ENCODE measurements at places on chromosomes 3 and 15. TPM values are rescaled to one million over a fixed set of nuclear protein-coding genes. Genes with fewer than 3 reads are reported as not detected.

SERINC4 gene
- polyA plus RNA-seq, result 0.31 TPM

GRCh38 chr15:81254916-81255290, 58.2 kb downstream of the IL16 start:
- no peaks in the 10 kb centered on the region for H3K27me3 ChIP-seq
- no peaks in the 10 kb centered on the region for H3K4me1 ChIP-seq
- no peaks in the 10 kb centered on the region for H3K36me3 ChIP-seq
- H3K4me3 ChIP-seq, result no peak overlapping the region
- DNase-seq, result no peak

DNA sequence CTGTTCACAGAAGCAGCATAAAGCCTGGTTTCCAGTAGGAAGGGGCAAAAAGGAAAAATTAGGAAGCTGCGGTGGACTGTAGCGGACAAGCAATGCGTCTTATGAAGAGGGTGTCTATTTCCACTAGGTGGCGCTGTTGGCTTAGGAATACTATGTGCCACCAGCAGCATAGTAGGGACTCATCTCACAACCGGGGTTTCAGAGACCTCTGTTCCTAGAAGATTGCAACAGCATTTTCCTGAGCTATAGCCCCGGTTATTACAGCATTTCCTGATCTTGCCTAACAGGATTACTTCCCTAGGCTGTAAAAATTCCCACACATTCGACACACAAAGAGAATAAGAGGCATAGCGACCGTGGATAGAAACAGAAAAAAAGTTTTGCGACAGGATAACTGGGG, 683.0 kb downstream of the TBL1XR1 start:
- no peak overlapping the region for H3K27ac ChIP-seq
- H3K27me3 ChIP-seq, result no peaks in the 10 kb centered on the region
- no peaks in the 10 kb centered on the region for H3K4me1 ChIP-seq
- H3K4me3 ChIP-seq, result no peak overlapping the region
- DNase-seq, result no peak

DNA sequence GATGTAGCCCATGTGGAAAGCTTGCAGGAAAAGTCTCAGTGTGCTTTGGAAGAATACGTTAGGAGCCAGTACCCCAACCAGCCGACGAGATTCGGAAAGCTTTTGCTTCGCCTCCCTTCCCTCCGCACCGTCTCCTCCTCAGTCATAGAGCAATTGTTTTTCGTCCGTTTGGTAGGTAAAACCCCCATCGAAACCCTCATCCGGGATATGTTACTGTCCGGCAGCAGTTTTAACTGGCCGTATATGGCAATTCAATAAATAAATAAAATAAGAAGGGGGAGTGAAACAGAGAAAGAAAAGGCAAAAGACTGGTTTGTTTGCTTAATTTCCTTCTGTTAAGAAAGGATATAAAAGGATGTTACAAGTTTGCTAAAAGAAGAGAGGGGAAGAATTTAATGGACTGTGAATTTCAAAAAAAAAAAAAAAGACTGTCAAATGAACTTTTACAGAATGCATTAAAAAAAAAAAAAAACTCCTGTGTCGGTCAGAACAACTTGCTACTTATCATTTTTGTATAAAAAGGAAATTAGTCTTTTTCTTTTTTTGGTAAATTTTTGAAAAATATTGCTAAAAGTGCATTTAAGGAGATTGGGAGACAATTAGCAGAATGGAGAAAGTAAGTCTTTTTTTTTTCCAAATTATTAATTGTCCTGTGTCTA, 7.0 kb downstream of the NR2F2 start:
- peaks cover 98% of the 10 kb centered on the region for H3K27me3 ChIP-seq
- H3K4me3 ChIP-seq, result peak overlapping the region; percentile 57
- H3K27ac ChIP-seq, result peak overlapping the region; percentile 88
- peaks cover 16% of the 10 kb centered on the region for H3K4me1 ChIP-seq
- H3K36me3 ChIP-seq, result no peaks in the 10 kb centered on the region

MYLK gene
- 468 TPM for polyA plus RNA-seq

DNA sequence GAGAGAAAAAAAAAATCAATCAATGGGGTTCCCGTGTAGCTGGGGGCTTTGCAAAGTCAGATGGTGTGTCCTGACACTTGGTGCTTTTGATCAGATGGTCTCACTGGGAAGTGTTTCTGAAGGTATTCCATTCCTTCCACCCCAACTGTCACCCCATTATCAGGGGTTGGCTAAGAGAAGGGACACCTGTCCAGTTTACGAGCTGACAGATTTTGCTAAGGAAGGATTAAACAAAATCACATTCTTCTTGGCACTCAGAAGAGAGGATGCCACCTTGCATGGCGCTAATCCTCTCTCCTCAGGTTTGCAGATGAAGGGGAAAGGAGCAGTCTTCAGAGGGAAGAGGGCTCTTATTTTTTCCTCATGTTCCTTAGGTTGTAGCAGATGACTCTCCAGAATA, 103.7 kb upstream of the ETV5 start:
- no peaks in the 10 kb centered on the region for H3K36me3 ChIP-seq
- DNase-seq, result no peak
- H3K27ac ChIP-seq, result no peak overlapping the region
- H3K4me1 ChIP-seq, result peaks cover 12% of the 10 kb centered on the region
- no peaks in the 10 kb centered on the region for H3K27me3 ChIP-seq

- H3K4me1 ChIP-seq, result no peaks in the 10 kb centered on the region
- no peak overlapping the region for H3K4me3 ChIP-seq
- DNase-seq, result peak; percentile 47
- no peaks in the 10 kb centered on the region for H3K36me3 ChIP-seq
These were observed 185.9 kb downstream of the MEX3B start for GRCh38 chr15:81859737-81860516.

DNA sequence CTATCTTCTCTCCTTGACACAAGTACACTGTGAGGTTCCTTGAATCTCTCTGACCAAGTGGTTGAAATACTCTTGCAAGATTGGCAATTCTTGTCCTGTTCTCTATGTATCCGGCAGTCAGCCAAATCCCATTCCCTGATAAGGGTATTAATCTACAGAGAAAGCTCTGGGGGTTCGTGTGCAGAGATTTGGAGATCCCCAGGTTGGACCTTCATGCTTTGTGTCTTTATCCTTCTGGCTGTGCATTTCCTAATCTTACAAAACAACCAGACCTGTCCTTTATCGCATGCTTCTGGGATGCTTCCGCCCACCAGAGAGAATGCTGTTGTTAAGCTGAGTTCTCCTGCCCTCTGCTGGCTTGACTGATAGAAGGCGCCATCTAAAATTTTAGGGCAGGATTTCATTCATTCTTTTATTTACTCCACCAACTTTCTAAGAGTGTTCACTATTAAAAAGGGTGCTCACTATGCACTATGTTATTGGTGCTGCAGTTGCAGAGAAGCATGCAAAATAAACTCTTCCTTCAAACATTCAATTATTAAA, 8.6 kb upstream of the SST start:
- H3K27ac ChIP-seq, result no peak overlapping the region
- H3K27me3 ChIP-seq, result no peaks in the 10 kb centered on the region
- no peak for DNase-seq
- no peak overlapping the region for H3K4me3 ChIP-seq
- H3K36me3 ChIP-seq, result no peaks in the 10 kb centered on the region

SHC4 gene
- polyA plus RNA-seq, result 1.0 TPM

DNA sequence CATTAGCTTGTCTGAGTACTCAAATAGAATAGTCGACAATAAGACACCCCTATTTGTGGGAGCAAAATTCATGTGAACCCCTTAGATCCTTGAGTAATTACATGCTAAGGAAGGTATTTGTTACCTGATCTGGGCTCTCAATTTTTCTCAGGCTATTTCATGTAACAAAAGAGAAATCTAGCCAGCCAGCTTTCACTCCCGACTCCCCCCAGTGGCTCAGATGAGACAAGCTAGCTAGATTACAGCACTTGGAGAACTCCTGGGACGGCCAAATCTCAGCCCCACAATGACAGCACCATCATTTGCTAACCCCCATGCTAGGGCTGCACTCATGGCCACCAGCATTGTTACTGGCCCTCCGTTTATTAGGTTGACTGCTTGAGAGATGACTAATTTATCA, 41.3 kb downstream of the GLDN start:
- H3K27ac ChIP-seq, result no peak overlapping the region
- H3K36me3 ChIP-seq, result peaks cover 8% of the 10 kb centered on the region
- peaks cover 9% of the 10 kb centered on the region for H3K4me1 ChIP-seq
- H3K27me3 ChIP-seq, result no peaks in the 10 kb centered on the region
- no peak overlapping the region for H3K4me3 ChIP-seq

DNA sequence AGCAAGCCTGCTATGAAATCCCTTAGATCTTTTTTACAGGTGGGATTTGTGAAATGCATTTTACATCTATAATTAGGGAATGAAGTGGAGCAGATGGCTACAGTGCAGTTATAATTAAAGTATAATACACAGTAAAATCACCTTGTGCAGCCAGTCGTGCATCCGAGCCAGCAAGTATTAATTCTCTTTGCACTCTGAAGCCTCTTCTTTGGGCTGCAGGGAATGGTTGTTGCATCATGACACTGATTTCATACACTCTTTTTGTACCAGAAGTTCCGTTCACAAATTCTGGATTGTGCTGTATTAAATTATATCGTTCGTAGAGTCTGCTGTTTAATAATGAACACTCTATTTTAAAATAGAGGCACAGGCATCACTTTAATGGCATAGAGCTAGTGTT, 28.7 kb upstream of the TP63 start:
- no peak for DNase-seq
- H3K4me3 ChIP-seq, result no peak overlapping the region
- H3K36me3 ChIP-seq, result no peaks in the 10 kb centered on the region
- no peaks in the 10 kb centered on the region for H3K4me1 ChIP-seq

DNA sequence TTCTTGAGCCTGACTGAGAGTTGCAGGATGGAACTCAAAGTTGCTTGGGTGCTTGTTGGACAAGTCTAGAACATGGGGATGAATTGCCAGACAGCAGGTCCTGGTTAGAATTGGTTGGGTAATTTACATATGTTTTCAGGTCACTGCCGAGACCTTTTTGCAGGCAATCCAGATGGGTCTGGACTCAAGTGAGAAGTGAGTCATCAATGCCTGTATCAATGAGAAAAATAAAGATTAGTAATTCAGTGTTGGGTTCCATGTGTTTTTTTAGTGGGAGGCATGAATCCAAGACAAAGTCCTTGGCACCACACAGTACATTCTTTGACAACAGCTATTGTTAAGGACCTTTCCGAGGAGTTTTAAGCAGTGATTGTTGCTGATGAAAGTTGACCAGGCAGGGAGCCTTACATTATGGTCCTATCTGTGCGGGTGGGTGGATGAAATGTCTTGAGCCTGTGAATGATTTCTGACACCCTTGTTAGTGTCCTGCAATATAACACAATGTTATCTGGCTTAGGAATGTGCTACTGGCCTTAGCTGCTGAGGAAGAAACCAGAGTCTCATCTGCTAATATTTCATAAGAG, 77.7 kb downstream of the CRYGS start:
- H3K27me3 ChIP-seq, result no peaks in the 10 kb centered on the region
- H3K4me1 ChIP-seq, result no peaks in the 10 kb centered on the region
- H3K4me3 ChIP-seq, result no peak overlapping the region
- no peaks in the 10 kb centered on the region for H3K36me3 ChIP-seq
- no peak overlapping the region for H3K27ac ChIP-seq

GRCh38 chr3:32992310-32992686, 40.9 kb downstream of the CCR4 start:
- no peaks in the 10 kb centered on the region for H3K4me1 ChIP-seq
- no peak overlapping the region for H3K27ac ChIP-seq
- no peaks in the 10 kb centered on the region for H3K36me3 ChIP-seq
- H3K27me3 ChIP-seq, result no peaks in the 10 kb centered on the region
- no peak for DNase-seq
